Activated CD8-positive, alpha-beta memory T cell treated with anti-CD3 and anti-CD28 coated beads, Interleukin-2, amount 10 ng/mL, durations not matched to agents 7 days and 5 days (primary cell): ENCODE measurements at places on chromosomes 16 and 17. TPM values are rescaled to one million over a fixed set of nuclear protein-coding genes. Genes with fewer than 3 reads are reported as not detected.

GRCh38 chr17:61594294-61594825, 3.3 kb upstream of the NACA2 start:
- DNase-seq = no peak
- H3K27me3 ChIP-seq = peaks cover 26% of the 10 kb centered on the region
- no peak overlapping the region for H3K27ac ChIP-seq
- no peaks in the 10 kb centered on the region for H3K36me3 ChIP-seq
- no peaks in the 10 kb centered on the region for H3K4me1 ChIP-seq

FA2H gene
- 0.29 TPM for total RNA-seq

- no peaks in the 10 kb centered on the region for H3K27me3 ChIP-seq
- H3K4me1 ChIP-seq = no peaks in the 10 kb centered on the region
Measured at GRCh38 chr16:88005181-88005581, 53.9 kb downstream of the BANP start.

- H3K36me3 ChIP-seq = peaks cover 20% of the 10 kb centered on the region
- H3K4me1 ChIP-seq = peaks cover 23% of the 10 kb centered on the region
- peak; percentile 63 for DNase-seq
- H3K4me3 ChIP-seq = peak overlapping the region; percentile 80
- no peaks in the 10 kb centered on the region for H3K27me3 ChIP-seq
Measured at GRCh38 chr16:30609002-30609925, 925 bp downstream of the ZNF689 start.

GRCh38 chr17:10605221-10605783, 51.8 kb downstream of the MYH3 start:
- no peak overlapping the region for H3K27ac ChIP-seq
- H3K27me3 ChIP-seq = peaks cover 3% of the 10 kb centered on the region
- no peak overlapping the region for H3K4me3 ChIP-seq

- no peaks in the 10 kb centered on the region for H3K27me3 ChIP-seq
- DNase-seq = peak; percentile 90
- H3K36me3 ChIP-seq = peaks cover 49% of the 10 kb centered on the region
- peak overlapping the region; percentile 94 for H3K27ac ChIP-seq
- H3K4me1 ChIP-seq = peaks cover 90% of the 10 kb centered on the region
- H3K4me3 ChIP-seq = no peak overlapping the region
Measured at GRCh38 chr16:81808933-81809480, 29.9 kb downstream of the PLCG2 start.

GRCh38 chr17:9028202-9028987, 7.1 kb downstream of the NTN1 start:
- peaks cover 3% of the 10 kb centered on the region for H3K4me1 ChIP-seq
- no peak for DNase-seq
- H3K27ac ChIP-seq = no peak overlapping the region
- H3K27me3 ChIP-seq = peaks cover 52% of the 10 kb centered on the region

OR1F1 gene
- not detected for total RNA-seq

GRCh38 chr16:73361061-73361460, 313.1 kb upstream of the ZFHX3 start:
- no peaks in the 10 kb centered on the region for H3K4me1 ChIP-seq
- no peak for DNase-seq
- no peak overlapping the region for H3K27ac ChIP-seq

DNA sequence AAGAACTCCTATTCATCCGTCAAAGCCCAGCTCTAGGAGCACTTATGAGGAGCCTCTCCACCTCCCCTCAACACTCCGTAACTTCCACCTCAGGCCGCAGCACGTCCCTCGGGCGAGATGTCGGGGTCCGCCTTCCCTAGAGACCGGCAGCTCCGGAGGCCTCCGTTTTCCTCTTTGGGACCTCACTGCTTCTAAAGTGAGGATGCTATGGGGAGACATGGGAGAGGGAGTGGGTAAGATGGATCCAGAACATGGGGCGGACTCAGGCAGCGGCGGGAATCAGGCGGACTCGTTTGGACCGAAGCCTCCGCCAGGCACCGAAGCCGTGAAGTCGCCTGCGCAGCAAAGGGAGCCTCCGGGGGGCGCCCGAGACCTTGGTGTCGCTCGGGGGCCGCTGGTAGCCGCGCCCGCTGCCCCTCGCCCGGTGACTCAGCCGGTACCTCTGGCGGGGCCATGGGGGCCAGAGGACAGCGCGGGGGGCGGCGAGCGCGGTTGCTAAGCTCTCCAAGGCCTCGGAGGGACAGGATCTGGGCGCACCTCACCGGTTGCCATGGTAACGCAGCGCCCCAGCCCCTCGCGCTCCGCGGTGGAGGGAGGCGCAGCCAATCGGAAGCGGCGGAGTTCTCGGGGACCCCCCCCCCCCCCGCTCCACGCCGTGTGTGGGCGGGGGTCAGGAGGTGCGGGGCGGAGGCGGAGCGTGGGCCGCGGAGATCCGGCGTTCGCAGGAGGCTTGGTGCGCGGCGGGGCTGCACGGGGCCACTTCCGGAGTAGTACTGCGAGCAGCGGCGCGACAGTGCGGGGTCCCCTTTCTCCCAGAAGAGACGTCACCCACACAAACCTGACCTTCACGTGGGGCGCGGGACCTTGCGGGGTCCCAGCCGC, 1.3 kb upstream of the HIC1 start:
- peak overlapping the region; percentile 74 for H3K4me3 ChIP-seq
- H3K4me1 ChIP-seq = peaks cover 29% of the 10 kb centered on the region
- H3K27me3 ChIP-seq = peaks cover 12% of the 10 kb centered on the region
- H3K36me3 ChIP-seq = peaks cover 8% of the 10 kb centered on the region
- peak overlapping the region; percentile 86 for H3K27ac ChIP-seq

GRCh38 chr17:72151565-72152386, 31.0 kb downstream of the SOX9 start:
- H3K27ac ChIP-seq = no peak overlapping the region
- DNase-seq = no peak
- no peaks in the 10 kb centered on the region for H3K27me3 ChIP-seq

GRCh38 chr16:10016752-10017151, 165.5 kb downstream of the GRIN2A start:
- no peaks in the 10 kb centered on the region for H3K36me3 ChIP-seq
- H3K4me3 ChIP-seq = no peak overlapping the region
- no peak overlapping the region for H3K27ac ChIP-seq
- no peak for DNase-seq
- no peaks in the 10 kb centered on the region for H3K4me1 ChIP-seq
- H3K27me3 ChIP-seq = no peaks in the 10 kb centered on the region

DNA sequence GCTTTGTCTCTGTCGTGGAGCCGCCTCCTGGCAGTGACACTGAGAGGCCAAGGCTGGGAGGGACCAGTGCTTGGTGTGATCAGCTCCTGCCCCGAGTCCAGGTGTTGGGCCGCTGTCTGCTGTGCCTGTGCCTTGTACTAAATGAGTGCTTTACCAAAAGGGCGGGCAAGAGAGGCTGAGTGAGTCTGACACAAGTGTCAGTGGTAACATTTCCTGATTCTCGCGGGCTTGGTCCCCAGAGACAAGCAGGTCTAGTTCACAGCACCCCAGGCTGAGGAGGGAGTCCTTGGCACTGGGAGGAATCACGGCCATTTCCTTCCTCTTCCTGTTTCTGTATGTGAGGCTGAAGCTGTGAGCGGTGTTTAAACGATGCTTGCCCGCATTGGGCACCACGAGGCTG, 30.2 kb downstream of the PLD6 start:
- peaks cover 56% of the 10 kb centered on the region for H3K36me3 ChIP-seq
- peaks cover 90% of the 10 kb centered on the region for H3K4me1 ChIP-seq
- no peaks in the 10 kb centered on the region for H3K27me3 ChIP-seq
- no peak overlapping the region for H3K4me3 ChIP-seq
